ENCODE measurements at places on chromosomes 5 and 9. TPM values are rescaled to one million over a fixed set of nuclear protein-coding genes. Genes with fewer than 3 reads are reported as not detected.

The CAMK4 gene
- 2.0 TPM for total RNA-seq

The UGT3A1 gene
- not detected for total RNA-seq

The FAXDC2 gene
- total RNA-seq, result 13.9 TPM

The PCDHB2 gene
- total RNA-seq, result 0.90 TPM

The PCDHGA3 gene
- total RNA-seq, result 13.4 TPM

The AFF4 gene
- total RNA-seq, result 40.7 TPM

The TAF11L10 gene
- total RNA-seq, result not detected

The SLC6A18 gene
- not detected for total RNA-seq

The PLPP7 gene
- total RNA-seq, result 88.9 TPM

The PCDHGB2 gene
- 11.5 TPM for total RNA-seq

The TPPP gene
- total RNA-seq, result 15.8 TPM

The BAAT gene
- 0.07 TPM for total RNA-seq

The FAT2 gene
- total RNA-seq, result 0.02 TPM

The SLC6A3 gene
- total RNA-seq, result not detected

The RNF20 gene
- 59.4 TPM for total RNA-seq

The ANKRD31 gene
- not detected for total RNA-seq

All from heart right ventricle (tissue), 16 donors.